Naive thymus-derived CD4-positive, alpha-beta T cell (primary cell): ENCODE measurements at places on chromosomes 1 and 21. TPM values are rescaled to one million over a fixed set of nuclear protein-coding genes. Genes with fewer than 3 reads are reported as not detected.

RNU1-3 gene
- total RNA-seq, result 2,907 TPM

OR6P1 gene
- total RNA-seq, result not detected

ACOT11 gene
- 0.54 TPM for total RNA-seq

DNA sequence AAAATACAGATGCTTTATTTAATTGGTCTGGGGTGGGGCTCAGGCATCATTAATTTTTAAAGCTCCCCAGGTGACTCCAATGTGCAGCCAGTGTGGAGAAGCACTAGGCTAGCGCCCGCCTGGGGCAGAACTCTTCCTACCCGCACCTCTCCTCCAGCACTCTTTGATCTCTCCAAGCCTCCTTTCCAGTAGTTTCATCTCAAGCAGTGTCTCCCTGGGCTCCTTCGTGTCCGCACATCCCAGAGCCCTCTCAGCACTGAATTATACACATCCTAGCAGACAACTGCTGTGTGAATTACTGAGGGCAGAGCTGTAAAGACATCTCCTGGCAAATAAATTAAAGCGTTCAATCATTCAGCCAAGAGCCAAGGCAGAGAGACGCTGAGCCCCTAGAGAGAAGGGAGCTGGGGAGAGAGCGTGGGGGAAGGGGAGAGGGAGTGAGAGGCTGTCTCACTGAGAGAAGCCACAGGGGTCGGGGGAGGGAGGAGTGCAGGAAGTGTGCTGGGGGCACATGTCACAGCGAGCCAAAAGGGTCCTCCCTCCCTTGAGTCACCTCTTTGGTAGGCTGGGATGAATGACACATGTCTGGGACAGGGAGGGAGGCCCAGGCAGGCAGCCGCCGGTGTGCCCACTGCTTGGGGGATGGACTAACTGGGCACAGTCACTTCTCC, 21.0 kb upstream of the PARP1 start:
- DNase-seq, result no peak

DNA sequence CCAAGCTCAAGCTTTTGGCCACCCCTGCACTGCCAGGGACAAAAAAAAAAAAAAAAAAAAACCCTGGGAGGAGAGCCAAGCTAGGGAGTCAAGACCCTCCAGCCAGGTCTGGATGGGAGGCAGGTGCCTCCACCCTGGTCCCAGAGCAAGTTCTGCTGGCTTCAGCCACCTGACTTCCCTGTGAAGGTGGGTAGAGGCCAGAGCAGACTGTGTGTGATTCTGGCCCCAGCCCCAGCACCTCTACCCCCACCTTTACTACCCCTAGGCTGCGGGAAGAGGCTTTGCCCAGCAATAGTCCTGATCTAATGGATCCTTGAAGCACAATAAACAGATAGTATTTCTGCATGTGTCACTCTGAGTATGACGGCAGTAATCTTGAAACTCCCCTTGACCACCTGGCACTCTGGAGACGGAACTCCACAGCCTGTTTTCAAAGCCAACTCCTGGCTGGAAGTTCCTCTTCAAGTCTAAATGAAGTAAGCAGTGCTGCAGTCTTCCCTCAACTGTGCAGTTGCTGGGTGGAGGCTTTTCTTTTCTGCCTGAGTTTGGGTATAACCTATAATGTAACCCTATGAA, 9.8 kb downstream of the PDZK1IP1 start:
- DNase-seq, result no peak

DNA sequence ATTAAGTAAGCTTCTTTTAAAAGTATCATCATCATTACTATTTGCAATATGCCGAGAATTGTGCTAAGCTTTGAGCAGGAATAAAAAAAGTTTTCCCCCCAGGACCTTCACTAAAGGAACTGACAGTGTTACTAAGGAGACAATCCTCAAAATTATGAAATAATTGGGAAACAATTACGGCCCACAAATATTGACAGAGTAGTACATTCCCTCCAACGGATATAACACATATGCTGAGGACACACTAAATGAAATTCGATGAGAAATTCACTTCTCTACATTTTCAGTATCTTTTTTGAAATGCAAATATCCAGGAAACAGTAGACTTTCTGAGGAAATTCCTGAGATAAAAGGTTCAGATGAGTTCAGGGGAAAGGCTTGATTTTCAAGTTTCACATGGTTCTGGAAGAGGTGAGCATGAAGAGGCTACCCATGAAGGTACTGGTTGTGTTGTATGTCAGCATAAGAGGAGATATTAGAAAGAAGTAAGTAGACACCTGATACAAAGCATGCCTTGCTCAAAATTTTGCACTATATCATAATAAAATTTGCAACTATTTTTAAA, 171.2 kb upstream of the NR5A2 start:
- DNase-seq, result no peak

DNA sequence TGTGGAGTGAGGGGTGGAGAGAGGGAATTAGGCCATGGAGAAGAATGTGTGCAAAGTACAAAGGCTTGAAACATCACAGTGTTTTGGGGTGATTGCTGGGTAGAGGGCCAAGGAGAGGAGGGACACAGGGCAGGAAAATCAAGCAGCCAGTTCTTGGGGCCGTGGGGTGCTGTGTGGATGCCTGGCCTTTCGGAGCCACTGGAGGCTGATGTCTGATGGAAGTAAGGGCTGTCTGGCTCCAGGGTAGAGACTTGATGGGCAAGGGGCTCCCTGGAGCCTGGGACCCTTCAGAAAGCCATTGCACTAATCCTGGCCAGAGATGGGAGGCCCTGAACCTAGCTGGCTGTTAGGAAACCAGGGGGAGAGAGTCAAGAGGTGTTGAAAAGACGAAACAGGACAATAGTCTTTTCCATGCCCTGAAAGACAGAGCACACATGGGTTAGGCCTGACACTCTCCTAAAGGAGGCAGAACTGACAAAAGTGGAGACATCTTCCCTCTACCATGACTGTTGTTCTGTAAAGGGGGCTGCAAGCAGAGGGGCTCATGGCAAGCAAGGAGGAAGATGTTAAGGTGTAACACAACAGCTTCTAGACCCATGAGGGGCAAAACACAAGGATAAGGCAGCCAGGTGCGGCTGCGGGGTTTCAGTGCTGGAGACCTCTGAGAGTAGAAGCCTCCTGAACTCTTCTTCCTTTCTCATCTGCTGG, 21.0 kb downstream of the ATF3 start:
- DNase-seq, result no peak

GRCh38 chr1:26550946-26551345, 21.4 kb downstream of the RPS6KA1 start:
- DNase-seq, result no peak

GRCh38 chr1:171251042-171251951, 3.0 kb downstream of the FMO1 start:
- peak; percentile 26 for DNase-seq

- no peak for DNase-seq
Observed at GRCh38 chr1:233189526-233189925, 106.0 kb downstream of the PCNX2 start.

- no peak for DNase-seq
Observed at GRCh38 chr1:15418806-15419515, 9.3 kb downstream of the EFHD2 start.

DNA sequence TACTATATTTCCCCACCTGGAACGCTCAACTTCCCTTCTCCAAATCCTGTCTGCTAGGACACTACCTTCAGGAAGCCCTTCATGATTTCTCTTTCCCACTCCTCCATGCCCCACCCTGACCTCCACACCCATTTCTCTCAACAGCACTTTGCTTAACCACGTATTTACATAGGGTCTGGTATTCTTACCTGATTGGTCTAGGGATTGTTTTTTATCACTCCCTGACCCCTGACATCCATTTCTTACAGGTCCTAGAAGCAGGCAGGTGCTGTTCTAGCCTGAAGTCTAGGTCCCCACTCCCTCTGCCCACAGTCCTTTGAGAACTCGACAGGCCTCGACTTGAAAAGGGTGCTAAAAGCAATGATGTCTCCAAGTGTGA, 47.5 kb downstream of the DMAP1 start:
- DNase-seq, result no peak

DNA sequence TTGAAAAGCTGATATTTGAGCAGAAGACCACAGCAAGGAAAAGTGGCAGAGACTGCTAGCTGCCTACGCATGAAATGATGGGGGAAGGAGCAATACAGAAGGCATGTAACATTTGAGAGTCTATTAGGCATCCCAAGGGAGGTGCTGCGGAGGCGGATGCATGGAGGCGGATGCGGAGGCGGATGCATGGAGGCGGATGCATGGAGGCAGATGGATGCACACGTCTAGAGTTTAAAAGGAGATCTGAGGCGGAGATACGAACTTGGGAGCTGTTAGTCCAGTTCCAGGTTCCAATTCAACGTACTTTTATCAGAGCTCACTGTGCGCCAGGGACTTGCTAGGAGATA, 744 bp upstream of the DDX20 start:
- DNase-seq, result peak; percentile 35
